Foreskin melanocyte (primary cell): ENCODE measurements at places on chromosomes 4 and X.
A peak's percentile ranks its signal among the peaks of the same experiment; 100 is the strongest.

GRCh38 chrX:119698845-119699244 lies 5.9 kb upstream of the SEPTIN6 start:
- peak; percentile 32 for DNase-seq

GRCh38 chr4:187598196-187598595 lies 397.4 kb upstream of the ZFP42 start:
- no peak for DNase-seq

DNA sequence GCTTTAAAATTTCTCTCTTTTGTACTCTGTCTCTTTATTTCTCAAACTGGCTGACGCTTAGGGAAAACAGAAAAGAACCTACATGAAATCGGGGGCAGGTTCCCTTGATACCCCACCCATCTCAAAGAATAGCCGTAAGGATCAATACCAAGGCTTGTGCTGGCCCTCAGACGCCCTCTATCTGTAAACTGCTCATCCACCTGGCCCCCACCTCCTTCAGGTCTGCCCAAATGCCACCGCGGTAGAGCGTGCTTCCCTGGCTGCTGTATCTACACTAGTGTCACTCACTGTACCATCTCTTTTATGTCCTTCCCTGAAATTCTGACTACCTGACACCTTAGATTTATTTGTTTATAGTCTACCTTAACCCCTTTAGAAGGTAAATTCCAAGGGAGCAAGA lies 62.8 kb downstream of the SMIM20 start:
- no peak for DNase-seq

- no peak for DNase-seq
Measured at GRCh38 chr4:8215001-8215427, 15.9 kb downstream of the SH3TC1 start.

DNA sequence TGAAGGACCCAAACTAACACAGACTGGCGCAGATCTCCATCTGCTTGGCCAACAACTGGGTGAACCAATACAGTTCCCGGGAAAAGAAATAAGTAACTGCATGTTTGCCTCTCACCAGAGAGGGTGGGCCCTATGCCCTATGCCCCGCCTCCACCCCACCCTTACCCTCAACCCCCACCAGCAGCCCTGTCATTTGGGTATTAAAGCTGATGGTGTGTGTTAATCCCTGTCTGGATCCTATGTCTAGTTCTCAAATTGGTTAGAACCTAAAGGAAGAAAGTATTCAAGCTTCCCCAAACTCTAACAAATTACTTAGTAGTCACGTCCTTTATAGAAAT lies 19.0 kb downstream of the SMPX start:
- no peak for DNase-seq

- DNase-seq: no peak
Measured at GRCh38 chr4:183408796-183409195, 35.6 kb upstream of the CDKN2AIP start.

- DNase-seq: no peak
Measured at GRCh38 chr4:6888506-6889071, 21.0 kb upstream of the TBC1D14 start.

GRCh38 chr4:80295826-80296225 lies 29.4 kb downstream of the FGF5 start:
- DNase-seq: no peak

GRCh38 chr4:15586066-15586465 lies 69.1 kb downstream of the FBXL5 start:
- no peak for DNase-seq

DNA sequence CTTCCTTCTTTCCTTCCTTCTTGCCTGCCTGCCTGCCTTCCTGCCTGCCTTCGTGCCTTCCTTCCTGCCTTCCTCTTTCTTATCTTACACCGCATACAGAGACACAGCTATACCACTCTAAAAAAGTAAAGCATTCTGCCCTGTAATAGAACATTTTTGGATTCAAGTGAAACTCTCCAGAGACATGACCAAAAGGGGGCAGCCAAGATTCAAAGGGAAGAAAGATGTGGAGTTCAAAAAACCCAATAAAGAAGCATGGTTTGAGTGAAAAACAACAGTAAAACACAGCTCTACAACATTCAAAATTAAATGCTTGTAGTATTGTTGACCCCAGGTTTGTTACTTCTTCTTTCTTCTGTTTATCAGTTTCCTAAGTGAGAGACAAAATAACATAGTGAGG lies 914.9 kb upstream of the PCDH7 start:
- peak; percentile 59 for DNase-seq

- DNase-seq: no peak
Measured at GRCh38 chrX:49792376-49792775, 36.7 kb upstream of the PAGE4 start.

- DNase-seq: no peak
Measured at GRCh38 chr4:169238445-169238844, 32.3 kb downstream of the SH3RF1 start.

GRCh38 chrX:115579786-115580294 lies 18.9 kb downstream of the PLS3 start:
- no peak for DNase-seq

GRCh38 chr4:155568641-155569220 lies 97.9 kb upstream of the GUCY1A1 start:
- DNase-seq: no peak

DNA sequence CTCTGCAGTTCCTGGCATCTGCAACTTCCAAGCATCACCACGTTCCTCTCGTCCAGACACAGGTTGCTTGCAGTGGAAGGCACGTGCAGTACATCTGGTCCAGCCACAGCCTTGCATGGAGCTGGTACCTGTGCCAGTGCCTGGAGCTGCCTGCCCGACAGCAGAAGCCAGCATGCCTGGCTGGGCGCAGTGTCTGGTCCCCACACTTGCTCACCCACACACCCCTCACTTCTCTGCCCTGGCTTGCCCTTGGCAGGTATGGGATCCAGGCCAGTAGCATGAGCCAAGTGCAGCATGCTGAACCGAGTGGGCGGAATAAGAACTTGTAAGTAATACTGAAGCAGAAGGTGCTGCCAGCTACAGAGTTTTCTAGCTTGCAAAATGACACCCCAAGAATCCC lies 39.9 kb downstream of the SH3BGRL start:
- no peak for DNase-seq
